ENCODE measurements at places on chromosomes 7 and 10. TPM values are rescaled to one million over a fixed set of nuclear protein-coding genes. Genes with fewer than 3 reads are reported as not detected.

Gene TRPV5
- total RNA-seq = not detected

Gene ENO4
- 0.43 TPM for total RNA-seq

Gene SEMA3C
- 127 TPM for total RNA-seq

Gene CNTNAP2
- 0.09 TPM for total RNA-seq

Gene KLF14
- not detected for total RNA-seq

Gene SYT15B
- total RNA-seq = 0.57 TPM

Gene TMEM176B
- 3.8 TPM for total RNA-seq

Gene HOGA1
- total RNA-seq = 0.28 TPM

Gene HIBADH
- total RNA-seq = 84.3 TPM

Gene TNPO3
- total RNA-seq = 56.4 TPM

Gene ATOH7
- not detected for total RNA-seq

Gene PSD
- total RNA-seq = 6.3 TPM

Gene LRIT1
- total RNA-seq = not detected

Gene PIP
- total RNA-seq = not detected
